ENCODE measurements at places on chromosomes 2 and 18.

GRCh38 chr2:227415538-227416424, 28.0 kb upstream of the SCYGR1 start:
- peak; percentile 42 for DNase-seq

DNA sequence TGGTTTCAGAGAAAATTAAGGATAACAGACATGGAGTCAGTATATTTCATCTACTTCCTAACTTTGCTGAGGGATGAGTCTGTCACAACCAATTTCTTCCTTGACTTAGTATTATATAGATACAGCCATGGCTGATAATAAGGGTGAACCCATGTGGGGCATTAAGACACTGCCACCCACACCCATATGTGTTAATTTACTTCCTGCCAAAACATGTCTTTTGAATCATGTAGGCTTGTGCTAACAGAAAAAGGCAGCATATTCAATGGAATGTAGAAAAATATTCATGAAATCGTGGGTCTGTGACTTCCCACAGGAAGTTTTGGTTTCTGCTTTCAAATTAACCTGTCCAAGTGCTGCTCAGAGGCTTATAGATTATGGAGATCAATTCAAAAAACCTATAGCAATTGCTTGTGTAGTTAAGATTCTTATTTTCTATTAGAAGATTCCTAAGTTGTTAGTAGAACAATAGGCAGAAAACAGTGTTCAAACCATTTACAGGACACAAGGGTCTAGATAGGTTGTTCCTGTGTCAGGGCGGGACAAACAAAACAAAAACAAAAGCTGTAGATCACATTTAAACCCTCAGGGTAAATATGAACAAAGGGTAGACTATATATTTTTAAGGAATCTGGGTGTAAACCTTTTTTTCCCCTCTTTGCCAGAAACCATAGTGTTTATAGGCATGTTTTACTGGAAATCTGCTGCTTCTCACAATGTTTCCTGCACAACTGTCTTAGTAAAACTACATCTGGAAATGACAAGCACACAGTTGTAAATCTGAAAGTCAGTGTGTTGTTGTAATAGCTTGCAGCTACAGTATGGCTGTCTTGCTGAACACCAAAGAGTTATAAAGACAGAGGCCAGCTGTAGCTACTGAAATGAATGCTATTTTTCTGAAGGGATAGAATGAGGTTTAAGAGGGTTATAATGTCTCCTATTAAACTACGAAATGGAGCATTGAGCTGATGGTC, 691.2 kb downstream of the EPHA4 start:
- no peak for DNase-seq

DNA sequence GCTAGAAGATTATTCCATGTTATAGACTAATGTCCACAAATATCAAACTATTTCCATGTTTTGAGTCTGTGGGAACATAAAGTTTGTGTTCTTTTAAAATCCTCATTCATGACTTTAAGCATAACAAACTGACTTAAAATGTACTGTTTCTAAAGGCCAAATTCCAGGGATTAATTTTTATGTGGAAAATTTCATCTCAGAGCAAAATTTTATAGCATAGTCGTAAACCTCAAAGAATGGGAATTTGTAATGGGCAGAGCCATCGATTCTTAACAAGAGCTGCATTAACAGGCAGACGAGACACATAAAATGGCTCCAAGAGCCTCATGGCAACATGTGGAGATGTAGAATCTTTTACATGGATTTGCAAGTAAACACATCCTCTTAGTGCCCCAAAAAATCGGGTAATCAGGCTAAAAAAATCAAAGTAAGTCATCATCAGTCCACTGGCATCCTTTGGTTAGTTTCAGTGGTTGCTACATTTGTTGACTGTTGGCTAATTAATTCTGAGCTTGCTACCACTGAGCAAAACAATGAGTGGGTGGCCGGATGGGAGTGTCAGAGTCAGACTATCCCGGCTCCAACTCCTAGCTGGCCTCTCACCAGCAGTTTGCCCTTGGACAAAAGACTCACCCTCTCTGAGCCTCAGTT, 119.6 kb downstream of the FAM210A start:
- DNase-seq = no peak

GRCh38 chr18:48781163-48781987, 169.4 kb downstream of the SMAD7 start:
- no peak for DNase-seq

DNA sequence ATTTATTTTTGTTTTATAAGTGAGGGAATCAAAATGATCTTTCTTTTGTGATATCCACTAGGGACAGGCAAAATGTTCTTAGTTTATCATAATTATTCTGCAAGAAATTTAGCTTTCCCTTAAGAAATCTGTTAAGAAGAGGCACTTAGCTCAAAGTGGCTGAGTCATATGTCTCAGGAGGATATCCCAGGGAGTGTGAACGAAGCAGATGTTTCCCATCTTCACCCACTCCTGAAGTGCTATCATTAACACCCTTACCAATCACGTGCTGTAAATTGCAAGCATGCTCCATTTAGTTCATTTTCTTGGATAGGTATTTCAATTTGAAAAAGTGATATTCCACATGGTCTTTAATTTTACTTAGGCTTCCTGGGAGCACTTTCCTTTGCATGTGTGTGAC, 774.3 kb upstream of the TMEFF2 start:
- no peak for DNase-seq

DNA sequence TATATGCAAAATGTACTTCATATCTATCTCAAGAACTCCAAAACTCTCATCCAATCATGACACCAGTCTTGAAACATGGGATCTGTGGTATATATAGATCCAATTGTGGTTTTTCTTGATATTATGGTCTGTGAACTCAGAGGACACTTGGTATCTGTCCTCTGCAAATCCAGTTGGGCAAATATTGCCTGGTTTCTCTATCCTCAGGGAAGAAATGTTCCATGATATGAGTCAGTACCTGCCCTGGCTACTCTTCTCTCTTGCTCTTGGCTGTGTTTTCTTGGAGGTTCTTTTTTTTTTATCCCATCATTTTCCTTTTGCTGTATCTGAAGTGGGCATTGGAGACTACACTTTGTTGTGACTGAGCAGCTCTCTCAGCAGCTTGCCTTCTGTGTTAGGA, 10.9 kb downstream of the NBEAL1 start:
- no peak for DNase-seq

- DNase-seq = no peak
Measured at GRCh38 chr2:12068796-12069538, 322.5 kb downstream of the LPIN1 start.

- DNase-seq = no peak
Measured at GRCh38 chr2:223494942-223495341, 107.2 kb downstream of the SCG2 start.

DNA sequence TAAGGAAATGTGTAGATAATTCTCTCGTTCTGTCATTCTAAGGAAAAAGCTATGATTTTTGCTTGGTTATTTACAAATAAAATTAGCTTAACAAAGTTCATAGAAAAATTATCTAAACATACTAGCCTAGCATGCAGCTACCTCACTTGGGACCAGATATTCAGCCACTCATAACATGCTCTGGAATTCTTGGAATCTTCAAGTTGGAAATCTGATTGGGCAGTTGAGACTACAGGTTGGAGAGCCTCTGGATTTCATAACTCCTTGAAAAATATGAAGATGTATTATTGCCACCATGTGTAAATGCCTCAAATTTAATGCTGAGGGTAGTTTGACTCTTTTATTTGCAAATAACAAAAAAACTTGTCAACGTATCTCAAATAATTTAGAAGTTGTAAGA, 132.2 kb upstream of the GULP1 start:
- no peak for DNase-seq

GRCh38 chr2:185700883-185701282, 37.7 kb upstream of the FSIP2 start:
- DNase-seq = no peak

GRCh38 chr2:235087832-235088495, 136.1 kb downstream of the SH3BP4 start:
- DNase-seq = no peak

DNA sequence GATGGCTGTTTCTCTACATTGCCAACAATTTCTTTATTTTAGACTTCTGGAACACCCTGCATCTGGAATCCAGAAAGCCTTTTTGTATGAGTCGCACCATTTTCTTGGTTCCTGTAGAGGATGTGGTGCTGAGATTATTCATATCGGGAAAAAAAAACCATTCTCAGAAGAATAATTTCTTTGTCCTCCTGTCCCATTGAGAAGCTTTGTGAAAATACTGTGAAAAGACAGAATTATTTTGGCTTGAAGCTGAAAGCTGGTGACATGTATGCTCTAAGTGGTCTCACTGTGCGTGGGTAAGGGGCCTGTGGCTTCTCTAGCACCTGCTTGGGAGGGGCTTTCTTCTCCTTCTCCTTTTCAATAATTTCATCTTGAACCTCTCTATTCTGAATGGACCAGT, 138.4 kb downstream of the FAM210A start:
- DNase-seq = no peak

- DNase-seq = no peak
Measured at GRCh38 chr2:239750929-239751678, 274.0 kb downstream of the NDUFA10 start.

GRCh38 chr2:120253021-120253882, 600 bp downstream of the RALB start:
- peak; percentile 47 for DNase-seq
